Stomach (tissue), 19 donors: ENCODE measurements at places on chromosomes 5 and 9.

DNA sequence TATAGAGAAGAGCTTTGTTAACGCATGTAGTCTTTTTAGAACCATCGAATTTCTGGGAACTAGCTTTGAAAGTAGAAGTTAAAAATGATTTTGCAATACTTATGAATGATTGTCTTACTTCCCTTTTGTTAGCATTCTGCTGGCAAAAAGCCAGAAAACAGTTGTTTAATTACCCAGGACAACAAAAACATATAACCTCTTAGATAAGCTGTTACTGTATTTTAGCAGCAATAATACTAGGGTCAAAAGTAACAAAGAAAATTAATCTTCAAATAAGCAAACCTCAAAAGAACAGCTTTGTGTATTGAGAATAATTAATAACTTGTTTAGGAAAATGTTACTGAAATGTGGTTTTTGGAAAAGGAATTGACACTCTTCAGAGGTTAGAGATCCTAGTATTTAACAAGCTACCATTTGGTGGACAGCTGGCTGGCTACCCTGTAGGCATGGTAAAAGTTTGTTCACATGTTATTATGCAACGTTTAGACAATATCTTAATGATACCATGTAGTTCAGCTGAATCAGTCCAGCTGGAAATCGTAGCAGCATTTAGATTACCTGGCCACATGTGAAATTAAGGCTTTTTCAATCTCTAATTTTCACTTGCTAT lies 3.8 kb downstream of the FGF10 start:
- DNase-seq, result no peak

DNA sequence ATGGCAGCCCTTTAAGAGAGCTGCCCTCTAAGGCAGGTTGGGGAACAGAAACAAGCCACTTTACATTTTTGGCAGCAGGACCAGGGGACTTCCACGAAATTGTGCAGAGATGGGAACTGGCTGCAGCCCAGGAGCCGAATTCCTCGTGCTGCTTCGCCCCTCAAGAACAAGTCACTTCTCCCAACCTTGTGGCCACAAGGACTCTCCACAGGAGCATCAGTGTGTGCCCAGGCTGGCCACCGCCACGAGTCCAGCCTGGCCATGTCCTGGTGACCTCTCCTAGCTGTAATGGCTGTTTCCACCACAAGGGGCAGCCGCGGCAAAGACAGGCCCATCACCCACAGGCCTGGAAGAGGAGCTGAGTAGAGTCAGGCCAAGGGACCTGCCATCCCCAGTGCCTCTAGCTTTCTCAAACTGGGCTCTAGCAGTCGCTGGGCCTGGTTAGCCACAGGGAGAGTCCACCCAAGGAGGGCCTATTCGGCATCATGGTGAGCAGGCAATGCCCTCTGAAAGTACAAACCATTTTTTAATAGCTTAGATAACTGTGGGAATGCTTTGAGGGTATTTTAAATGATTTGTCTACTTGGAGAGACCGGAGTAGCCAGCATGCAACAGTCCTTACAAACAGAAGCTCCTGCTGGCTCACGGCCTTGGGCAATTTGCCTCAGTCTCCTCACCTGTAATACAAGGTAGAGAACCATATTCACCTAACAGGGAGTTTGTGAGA lies 129.0 kb downstream of the COL23A1 start:
- DNase-seq, result peak; percentile 77

DNA sequence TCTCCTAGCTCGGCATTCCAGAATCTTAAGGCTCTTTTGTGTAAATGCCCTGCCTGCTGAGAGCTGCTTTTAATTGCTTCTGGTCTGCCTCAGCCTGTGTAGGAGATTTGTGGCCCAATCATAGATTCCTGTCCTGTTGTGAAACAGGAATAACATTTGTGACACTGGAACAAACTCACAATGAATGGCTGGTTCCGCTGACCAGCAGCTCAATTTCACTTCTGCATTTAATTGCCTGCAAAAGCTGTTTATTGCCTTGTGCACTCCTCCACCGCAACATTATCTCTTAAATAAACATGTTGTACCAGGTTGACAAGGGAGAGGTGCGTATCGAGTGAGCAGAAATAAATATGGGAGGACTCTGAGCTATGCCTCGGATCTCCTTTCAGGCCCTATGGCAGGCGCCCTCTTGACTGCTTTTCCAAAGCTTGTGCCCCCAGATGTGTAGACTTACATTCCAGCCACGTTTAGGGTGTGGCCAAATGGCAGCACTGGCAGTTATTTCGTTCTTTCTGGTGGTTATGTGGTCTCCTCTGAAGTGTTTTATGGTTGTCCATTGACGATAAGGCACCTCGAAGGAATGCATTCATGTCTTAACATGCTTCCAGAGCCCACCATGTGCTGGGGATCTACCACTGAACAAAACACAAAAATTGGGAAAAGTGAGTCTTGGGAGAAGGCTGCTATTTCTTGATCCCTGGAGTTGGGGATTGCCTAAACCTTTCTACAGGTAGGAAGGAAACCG lies 58.1 kb downstream of the DMRT1 start:
- no peak for DNase-seq

DNA sequence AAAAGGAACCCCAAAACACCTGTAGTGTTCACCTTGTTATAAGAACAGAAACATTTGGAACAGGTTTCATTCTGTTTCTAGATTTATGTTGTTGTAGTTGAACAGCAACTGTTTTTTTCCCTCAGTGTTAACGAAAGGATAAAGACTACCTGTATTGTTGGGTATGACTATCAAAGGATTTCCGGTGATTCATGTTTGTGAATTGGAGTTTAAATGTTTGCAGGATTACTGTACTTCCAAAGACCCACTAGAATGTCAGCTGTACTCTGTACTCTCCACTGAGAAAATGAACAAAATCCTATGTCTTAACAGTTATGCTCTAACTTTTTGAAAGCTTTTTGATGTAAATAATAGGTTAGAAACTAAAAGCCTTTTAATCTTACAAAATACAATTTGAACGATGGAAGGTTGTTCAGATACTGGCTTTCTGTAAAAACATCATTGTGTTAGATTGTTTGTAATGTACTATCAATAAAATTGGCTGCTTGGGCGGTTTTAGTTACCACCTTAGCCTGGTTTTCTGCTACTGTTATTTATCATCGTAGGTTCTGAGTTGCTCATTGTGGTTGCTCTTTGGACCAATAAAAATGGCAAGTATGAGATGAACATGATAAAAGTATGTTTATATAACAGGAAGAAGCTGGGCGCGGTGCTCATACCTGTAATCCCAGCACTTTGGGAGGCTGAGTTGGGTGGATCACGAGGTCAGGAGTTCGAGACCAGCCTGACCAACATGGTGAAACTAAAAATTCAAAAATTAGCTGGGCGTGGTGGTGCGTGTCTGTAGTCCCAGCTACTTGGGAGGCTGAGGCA lies 44.1 kb downstream of the DCP2 start:
- DNase-seq, result no peak

GRCh38 chr5:52988335-52989024 lies 672 bp upstream of the ITGA2 start:
- DNase-seq, result no peak

DNA sequence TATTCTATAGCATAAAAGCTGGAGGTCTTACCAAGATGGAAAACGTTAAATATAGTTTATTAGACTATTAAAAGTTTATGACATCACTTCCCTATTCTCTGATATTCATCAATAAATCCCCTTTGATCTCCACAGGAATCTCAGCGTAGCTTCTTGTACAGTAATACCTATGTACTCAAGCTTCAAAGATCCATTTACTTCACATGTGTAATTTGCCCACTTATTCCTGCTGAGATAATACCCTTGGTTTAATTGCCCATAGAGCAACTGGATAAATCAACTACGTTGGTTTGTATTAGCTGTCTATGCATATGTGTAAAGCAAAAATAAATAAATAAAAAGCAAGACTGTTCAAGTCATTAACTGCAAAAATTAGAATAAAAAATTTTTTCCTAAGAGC lies 219.7 kb downstream of the EFNA5 start:
- no peak for DNase-seq

GRCh38 chr9:15541872-15542271 lies 11.0 kb upstream of the CCDC171 start:
- peak; percentile 22 for DNase-seq

GRCh38 chr5:113084402-113085083 lies 107.9 kb downstream of the DCP2 start:
- no peak for DNase-seq

DNA sequence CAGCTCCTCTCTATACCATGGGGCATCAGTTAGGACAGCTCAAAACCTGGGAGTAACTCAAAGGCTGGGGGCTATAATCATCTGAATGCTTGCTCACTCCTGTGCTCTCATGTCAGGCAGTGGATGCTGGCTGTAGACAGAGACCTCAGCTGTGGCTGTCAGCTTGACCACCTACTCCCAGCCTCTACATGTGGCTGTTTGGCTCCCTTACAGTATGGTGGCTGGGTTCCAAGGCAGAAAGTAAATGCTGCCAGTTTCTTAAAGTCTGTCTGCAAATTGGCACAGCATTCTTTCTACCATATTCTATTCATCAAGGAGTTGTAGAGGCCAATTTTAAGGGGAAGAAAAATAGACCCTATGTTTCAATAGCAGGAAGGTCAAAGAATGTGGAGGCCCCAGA lies 66.9 kb downstream of the TMC1 start:
- DNase-seq, result no peak

DNA sequence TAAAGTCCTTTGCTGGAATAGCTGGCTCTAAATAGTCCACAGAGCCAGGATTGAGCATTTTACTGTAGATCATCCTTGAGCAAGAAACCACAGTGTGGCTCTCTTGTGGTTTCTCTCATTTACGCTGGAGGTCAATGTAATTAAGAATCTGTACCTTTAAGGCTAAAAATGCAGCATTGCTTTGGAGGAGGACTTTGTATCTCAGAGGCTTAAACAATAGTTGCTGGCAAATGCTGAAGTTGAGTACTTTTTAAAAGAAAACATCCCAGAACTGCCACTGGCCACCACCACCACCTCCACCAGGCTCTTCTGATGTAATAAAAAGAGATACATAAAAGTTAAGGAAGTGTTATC lies 177.3 kb upstream of the ADAMTSL1 start:
- no peak for DNase-seq

- DNase-seq, result peak; percentile 28
Observed at GRCh38 chr9:69945671-69946141, 97.9 kb upstream of the MAMDC2 start.

DNA sequence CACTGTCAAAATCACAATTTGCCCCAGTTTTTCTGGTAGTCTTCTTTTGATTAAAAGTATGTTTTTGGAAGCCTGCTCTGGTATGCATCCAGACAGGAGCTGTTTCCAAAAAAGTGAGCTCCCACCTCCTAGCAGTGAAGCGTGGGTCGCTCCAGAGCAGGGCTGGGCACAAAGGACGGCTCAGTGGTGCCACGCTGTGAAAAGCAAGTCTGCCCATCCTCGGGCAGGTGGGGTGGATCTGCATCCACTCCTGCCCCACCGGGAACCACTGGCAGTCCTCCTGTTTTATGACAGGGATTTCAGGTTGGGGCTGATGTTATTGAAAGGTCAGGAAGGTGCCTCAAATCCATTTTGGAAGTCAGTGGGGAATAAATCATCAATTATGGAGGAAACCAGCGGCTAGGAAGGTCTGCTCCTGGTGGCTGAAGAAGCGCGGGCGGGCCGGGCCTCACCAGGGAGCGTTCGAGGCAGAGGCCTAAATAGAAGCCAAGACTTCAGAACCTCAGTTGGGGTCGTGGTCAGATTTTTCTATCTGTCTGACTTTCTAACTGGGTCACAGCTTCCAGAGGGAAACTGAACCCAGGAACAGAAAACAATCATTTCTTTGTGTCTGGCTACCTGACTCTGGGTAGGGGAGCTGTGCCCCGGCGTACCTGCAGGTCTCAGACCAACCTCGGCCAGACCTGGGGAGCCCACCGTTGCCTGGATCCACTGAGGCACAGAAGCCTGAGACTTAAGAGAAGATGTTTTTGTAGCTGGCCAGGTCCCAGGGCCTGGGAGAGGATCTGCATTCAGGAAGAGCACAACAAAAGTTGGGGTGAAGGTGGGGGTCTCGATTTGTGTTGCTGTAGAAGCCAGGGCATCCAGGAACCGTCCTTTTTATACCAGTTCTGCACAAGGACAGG lies 168.1 kb downstream of the PAX5 start:
- no peak for DNase-seq

DNA sequence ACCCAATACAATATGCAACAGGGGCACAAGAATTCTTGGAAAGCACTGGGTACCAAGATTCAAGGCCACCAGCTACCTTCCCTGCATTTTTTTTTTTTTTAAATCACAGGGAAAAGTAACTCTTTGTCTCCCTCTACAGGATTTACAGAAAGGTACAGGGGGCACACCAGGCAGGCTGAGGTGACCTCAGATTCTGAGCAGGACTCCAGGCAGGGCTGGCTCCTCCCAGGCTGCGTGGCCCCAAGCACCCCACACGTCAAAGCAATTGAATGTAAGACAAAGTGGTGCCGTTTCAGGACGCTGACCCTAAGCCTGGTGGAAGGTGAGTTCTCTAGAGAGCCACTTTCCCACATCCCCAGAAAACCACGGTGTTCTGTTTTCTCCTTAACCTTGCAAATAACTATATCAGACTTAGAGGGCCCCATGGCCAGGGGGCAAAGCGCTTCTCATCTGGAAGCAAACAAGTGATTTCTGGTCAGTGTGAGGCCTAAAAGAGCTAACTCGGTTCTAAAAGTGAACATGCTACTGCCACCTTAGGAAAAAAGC lies 222.6 kb downstream of the ROR2 start:
- DNase-seq, result peak; percentile 78

DNA sequence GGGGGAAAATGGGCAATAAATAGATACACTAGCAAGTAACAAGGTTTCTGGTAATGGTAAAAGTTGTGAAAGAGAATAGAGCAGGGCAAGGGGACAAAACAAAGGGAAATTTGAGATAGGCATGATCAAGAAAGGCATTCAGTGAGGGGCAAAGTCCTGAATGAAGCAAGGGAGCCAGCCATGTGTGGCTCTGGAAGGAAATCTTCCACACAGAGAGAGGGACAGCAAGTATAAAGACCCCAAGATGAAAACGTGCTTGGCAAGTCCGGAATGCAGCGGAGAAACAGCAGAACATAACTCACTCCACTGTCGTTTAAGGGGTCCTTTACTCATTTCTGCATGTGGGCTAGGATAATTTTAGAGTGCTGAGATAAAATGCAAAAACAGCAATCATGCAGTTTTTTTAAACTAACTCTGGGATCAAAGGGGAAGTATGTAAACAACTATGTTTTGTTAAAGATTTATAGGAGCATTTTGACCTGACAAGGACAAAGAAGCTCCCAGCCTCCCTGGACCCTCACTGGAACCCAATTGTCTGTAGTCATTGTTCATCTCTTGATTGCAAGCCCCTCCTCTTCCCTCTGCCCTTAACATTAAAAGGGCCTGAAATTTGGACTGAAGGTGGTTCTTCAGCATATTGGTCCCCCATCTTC lies 22.9 kb upstream of the AOPEP start:
- DNase-seq, result no peak
